ENCODE measurements at places on chromosomes 6 and 20.

DNA sequence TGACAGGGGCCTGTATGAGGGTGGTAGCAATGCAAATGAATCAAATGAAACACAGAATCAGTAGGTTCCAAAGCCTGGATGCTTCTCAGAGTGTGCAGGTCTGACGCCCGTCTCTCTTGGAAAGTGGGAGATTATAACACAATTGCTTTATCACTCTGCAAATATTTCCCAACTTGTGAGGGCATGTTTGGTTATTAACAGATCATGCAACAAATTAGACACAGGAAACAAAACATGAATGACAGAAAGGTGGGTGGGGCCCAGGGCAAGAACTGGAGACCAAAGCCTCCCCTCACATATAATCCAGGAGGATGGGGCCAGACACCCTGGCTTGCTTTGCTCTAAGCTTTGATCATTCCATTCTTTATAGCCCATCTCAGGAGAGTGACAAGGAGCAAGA lies 108.6 kb upstream of the MRPS10 start:
- no peak for DNase-seq

DNA sequence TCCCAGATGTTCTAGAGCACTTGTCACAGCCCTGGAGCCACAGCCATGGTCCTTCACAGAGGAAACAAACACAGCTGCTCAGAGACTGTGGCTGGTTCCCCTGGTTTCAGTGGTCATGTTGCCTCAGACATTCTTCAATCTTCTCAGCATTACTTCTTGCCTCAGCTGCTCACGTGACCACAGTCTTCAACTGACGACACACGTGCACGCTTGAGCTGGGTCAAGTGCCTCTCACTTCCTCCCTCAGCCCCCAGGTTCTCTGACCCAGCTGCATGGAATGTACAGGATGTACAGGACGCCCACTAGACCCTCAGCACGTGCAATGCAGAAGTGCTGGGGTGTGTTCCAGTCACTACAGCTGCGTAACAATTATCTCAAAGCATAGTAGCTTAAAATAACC lies 159.8 kb upstream of the GGTLC1 start:
- DNase-seq: no peak

GRCh38 chr6:157879873-157880254 lies 56.8 kb downstream of the SNX9 start:
- DNase-seq: no peak

GRCh38 chr6:44006872-44007303 lies 120.4 kb downstream of the MRPL14 start:
- no peak for DNase-seq

DNA sequence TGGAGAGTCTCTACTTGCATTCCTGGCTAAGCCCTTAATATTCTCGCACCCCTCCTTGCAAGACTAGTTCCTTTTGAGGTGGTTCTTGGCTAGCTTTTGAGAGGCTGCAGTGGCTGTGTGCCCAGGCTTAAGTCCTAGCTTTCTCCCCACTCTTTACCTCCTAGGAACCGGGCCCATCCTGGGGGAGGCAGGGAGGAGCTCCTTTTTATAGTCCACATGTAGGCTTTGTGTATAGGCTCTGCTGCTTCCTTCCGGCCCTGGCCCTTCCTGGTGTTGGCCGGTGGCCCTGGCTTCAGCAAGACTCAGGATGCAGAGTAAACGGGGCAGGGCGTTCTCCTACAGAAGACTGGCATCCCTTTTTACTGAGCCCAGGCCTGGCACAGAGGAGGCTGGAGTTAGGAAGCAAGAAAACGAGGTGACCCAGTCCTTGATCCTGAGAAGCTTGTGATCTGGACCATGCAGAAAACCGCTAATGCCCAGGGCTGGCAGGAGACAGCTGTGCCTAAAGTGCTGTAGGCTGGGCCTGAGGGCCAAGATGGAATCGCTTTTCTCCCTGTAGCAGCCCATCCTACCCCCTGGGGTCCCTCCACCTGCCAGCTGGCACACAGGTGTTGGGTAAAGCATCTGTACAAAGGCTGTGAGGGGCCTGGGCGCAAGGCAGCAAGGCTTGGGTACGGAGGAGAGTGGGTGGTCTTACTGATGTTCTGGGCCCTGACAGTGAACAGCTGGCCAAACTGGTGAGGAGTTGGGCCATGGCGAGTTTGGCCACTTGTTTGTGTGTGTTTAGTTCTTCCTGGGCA lies 8.7 kb downstream of the PLCG1 start:
- DNase-seq: no peak
